Dermis lymphatic vessel endothelial cell (primary cell): ENCODE measurements at places on chromosomes 5 and 9. TPM values are rescaled to one million over a fixed set of nuclear protein-coding genes. Genes with fewer than 3 reads are reported as not detected.

The TERT gene
- not detected in 2 replicates for total RNA-seq

The RFESD gene
- total RNA-seq = 0.98 and 2.1 TPM in 2 replicates

The LOX gene
- 38.9 and 40.6 TPM in 2 replicates for total RNA-seq

The HCN1 gene
- total RNA-seq = not detected in 2 replicates

The GAPVD1 gene
- 56.2 and 60.0 TPM in 2 replicates for total RNA-seq

The CDX1 gene
- under 0.01 TPM in 1 of 2 replicates, not detected in the other for total RNA-seq

The SEMA4D gene
- 1.9 and 2.5 TPM in 2 replicates for total RNA-seq

The SPRY4 gene
- 6.1 and 7.0 TPM in 2 replicates for total RNA-seq

The TTF1 gene
- 10.3 and 14.2 TPM in 2 replicates for total RNA-seq
